ENCODE measurements at places on chromosomes 16 and 17. TPM values are rescaled to one million over a fixed set of nuclear protein-coding genes. Genes with fewer than 3 reads are reported as not detected.
A peak's percentile ranks its signal among the peaks of the same experiment; 100 is the strongest.

DNA sequence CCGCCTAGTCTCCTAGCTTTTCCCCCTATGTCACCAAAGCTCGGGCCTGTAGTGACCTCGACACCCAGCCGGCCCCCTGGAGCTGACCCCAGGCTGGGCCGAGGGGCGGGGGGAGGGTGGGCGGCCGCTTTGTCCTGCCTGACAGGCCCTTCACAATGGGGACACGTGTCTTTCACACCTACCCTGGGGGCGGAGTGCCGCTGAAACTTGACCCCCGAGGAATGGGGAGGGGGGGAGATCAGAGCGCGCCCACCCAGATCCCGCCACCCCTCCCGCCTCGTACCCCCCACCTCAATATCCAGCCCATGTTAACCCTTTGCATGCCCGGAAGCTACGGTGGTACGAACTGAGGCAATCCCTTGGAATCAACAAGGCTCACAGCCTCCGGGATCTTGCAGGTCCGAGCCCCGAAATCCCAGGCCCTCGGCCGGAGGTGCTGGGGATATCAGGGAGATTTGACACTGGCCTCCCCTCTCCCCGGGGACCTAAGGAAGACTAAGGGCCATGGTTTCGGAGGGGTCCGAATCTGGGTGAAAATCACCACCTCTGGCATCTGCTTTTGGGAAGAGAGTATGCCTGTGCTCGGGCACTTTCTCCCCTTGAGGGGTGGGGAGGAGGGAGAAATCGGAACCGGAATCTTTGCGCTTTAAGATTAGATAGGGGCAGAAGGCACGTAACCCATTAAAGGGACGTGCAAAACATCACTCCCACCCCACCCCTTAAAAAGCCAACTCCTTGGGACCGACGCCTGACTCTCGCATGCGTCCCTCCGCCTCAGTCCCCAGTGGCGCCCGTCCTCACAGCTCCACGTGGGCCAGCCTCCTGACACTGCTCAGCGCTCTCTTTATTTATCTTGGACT is 2.6 kb downstream of the NOG start:
- no peaks in the 10 kb centered on the region for H3K36me3 ChIP-seq
- peaks cover 6% of the 10 kb centered on the region for H3K4me1 ChIP-seq
- DNase-seq = peak; percentile 32
- peak overlapping the region; percentile 73 for H3K4me3 ChIP-seq

The PARD6A gene
- total RNA-seq = 18.7 TPM

- peaks cover 38% of the 10 kb centered on the region for H3K4me1 ChIP-seq
- H3K4me3 ChIP-seq = no peak overlapping the region
- peaks cover 16% of the 10 kb centered on the region for H3K27me3 ChIP-seq
- H3K36me3 ChIP-seq = no peaks in the 10 kb centered on the region
Observed at GRCh38 chr17:81097943-81098308, 63.0 kb downstream of the BAIAP2 start.

- DNase-seq = no peak
- peaks cover 7% of the 10 kb centered on the region for H3K27me3 ChIP-seq
- no peak overlapping the region for H3K4me3 ChIP-seq
- no peaks in the 10 kb centered on the region for H3K36me3 ChIP-seq
- H3K4me1 ChIP-seq = peaks cover 15% of the 10 kb centered on the region
Observed at GRCh38 chr17:40542558-40543411, 22.5 kb downstream of the CCR7 start.

- H3K27me3 ChIP-seq = peaks cover 9% of the 10 kb centered on the region
- DNase-seq = no peak
- peaks cover 5% of the 10 kb centered on the region for H3K4me1 ChIP-seq
- H3K27ac ChIP-seq = peak overlapping the region; percentile 52
- no peaks in the 10 kb centered on the region for H3K36me3 ChIP-seq
Observed at GRCh38 chr17:83071966-83072562, 7.3 kb upstream of the METRNL start.

Measured in glutamatergic neuron (in vitro differentiated cells).